ENCODE measurements at places on chromosomes 11 and 22. TPM values are rescaled to one million over a fixed set of nuclear protein-coding genes. Genes with fewer than 3 reads are reported as not detected.

DNA sequence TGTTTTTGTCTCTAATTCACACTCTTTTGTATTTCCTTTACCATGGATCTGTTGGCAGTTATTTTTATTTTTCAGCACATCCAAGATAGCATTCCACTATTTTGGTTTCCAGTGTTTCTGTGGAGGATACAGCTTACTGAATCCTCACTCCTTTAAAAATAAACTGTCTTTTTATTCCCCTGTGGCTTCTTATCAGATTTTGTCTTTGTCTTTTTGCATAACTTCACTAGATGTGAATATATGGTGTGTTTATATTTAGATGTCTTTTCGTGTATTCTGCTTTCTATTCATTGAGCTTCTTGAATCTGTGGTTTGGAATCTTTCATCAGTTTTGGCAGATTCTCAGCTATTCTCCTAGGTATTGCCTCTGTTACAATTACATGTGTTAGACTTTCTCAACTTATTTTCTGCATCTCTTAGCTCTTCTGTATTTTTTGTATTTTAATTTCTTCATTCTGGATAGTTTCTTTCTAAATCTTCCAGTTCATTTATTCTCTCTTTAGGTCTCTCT, 7.4 kb upstream of the ATXN10 start:
- no peak for DNase-seq

- DNase-seq, result no peak
These were observed 2.3 kb upstream of the ADORA2A start for GRCh38 chr22:24424901-24425775.

- DNase-seq, result no peak
These were observed 87.7 kb upstream of the BARX2 start for GRCh38 chr11:129287920-129288319.

- DNase-seq, result no peak
These were observed 15.7 kb upstream of the MYEOV start for GRCh38 chr11:69278091-69278867.

The HBE1 gene
- 0.18 TPM for polyA plus RNA-seq

The RNF169 gene
- 6.4 TPM for polyA plus RNA-seq

- no peak for DNase-seq
These were observed 24.0 kb downstream of the MARK2 start for GRCh38 chr11:63862923-63863322.

The C11orf16 gene
- not detected for polyA plus RNA-seq

GRCh38 chr11:21072558-21072957, 403.2 kb downstream of the NELL1 start:
- no peak for DNase-seq

DNA sequence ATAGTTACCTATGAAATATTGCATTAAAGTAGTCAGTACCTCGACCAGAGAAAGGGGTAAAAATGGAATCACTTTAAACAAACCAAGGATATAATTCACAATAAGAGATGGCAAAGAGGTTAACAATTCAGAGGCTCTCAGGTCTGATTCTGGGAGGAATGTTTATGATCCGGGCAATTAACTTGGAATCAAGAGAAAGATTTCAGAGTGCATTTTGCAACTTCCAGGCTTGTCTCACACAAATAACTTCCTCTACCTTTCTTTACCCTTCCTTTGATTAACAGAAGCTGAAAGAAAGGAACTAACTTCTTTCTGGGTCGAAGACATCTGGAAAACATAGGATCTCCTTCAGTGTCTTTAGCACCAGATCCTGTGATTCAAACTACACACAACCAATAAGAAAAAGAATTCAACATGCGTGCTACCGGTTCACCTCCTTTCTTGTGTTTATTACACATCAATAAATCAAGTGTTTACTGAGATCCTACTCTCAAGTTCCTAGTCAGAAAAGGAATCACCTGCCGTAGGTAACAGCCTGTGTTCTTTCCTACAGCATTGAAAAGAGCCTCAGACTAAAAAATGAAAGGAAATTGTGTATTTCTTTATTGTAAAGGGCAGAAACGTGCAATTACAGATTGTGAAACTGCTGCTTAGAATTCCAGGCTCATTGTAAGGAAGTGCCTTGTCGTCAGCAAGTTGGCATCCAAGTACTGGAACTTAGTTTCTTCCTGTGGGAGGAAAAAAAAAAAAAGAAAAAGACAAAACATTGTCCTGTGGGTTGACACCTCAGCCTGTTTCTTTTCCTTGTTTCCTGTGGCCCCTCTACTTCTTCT, 29.5 kb downstream of the CARD18 start:
- no peak for DNase-seq

The ZBTB16 gene
- 95.2 TPM for polyA plus RNA-seq

- no peak for DNase-seq
These were observed 7.2 kb downstream of the WT1 start for GRCh38 chr11:32427935-32428664.

The SPON1 gene
- polyA plus RNA-seq, result 71.5 TPM

GRCh38 chr11:77401486-77402217, 72.2 kb downstream of the PAK1 start:
- no peak for DNase-seq

GRCh38 chr22:28172892-28173670, 254.0 kb upstream of the PITPNB start:
- no peak for DNase-seq

GRCh38 chr22:26481112-26481693, 2.4 kb downstream of the HPS4 start:
- DNase-seq, result no peak

DNA sequence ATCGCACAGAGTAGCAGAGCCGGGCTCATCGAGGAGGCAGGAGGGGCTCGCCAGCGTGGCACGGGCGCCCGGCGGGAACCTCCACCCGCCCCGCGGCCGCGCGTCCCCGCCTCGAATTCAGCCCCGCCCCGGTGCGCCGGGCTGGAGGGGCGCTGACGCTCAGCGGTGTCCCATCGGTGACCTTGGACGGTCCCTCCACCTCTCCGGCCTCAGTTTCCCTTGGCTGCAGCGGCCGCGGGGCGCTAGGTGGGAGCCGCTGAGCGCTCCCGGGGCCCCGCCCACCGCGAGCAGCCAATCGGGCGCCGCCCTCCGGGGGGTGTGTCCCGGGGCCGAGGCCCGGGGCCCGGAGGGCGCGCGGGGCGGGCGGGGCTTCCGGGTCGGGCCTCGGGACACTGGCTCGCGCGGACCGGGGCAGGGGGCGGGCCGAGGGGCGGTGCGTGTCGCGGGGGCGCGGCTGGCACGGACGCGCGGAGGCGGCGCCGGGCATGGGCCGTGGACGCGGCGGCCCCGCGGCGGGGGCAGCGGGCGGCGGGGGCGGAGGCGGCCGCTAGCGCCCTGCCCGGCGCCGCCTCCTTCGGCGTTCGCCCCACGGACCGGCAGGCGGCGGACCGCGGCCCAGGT, at the start of gene PPARA:
Gene PPARA (plus strand): TSS at position 493 of the 621 bp plus-strand sequence. CDS start 47,858 bp downstream, outside the sequence.
- DNase-seq, result peak; percentile 29

The RASL10A gene
- 2.0 TPM for polyA plus RNA-seq

The C22orf15 gene
- 0.82 TPM for polyA plus RNA-seq

The C11orf98 gene
- 72.1 TPM for polyA plus RNA-seq

The ANO9 gene
- 5.1 TPM for polyA plus RNA-seq

The MS4A4E gene
- polyA plus RNA-seq, result 0.84 TPM

DNA sequence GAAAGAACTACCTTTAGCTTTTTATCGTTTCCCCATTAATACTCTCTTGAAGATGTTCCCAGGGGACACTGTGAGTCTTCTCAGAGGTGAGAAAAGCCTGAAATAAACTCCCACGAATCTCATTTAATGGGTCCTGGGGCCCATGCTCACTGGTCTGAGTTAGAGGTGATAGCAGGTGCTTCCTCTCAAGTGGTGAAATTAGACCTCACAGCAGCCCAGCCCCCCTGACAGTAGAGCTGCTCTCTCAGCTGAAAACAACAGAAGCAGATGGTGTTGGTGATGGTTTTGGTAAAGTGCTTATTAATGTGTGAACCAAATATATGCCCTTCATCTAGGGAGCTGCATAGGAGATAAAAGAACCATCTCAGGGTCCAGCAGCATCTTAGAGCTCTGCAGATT, 76.8 kb upstream of the VPREB1 start:
- DNase-seq, result no peak

GRCh38 chr11:118705791-118706545, 26.5 kb upstream of the TREH start:
- no peak for DNase-seq

DNA sequence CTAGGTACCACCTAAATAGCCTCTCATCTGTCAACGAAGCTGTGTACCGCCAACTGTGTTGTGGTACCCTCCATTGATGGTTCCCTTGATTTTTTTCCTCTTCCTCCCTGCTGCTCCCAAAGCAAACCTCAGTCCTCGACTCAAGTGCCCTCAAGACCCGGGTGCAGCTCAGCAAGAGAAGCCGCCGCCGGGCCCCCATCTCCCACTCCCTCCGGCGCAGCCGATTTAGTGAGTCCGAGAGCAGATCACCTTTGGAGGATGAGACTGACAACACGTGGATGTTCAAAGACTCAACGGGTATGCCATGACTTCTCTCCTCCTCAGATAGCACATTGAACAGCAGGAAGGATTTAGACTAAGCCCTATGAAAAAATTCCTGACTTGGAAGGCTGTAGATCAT, 22.4 kb upstream of the CRYBB3 start:
- no peak for DNase-seq

- DNase-seq, result no peak
These were observed 325.8 kb upstream of the B3GAT1 start for GRCh38 chr11:134737563-134738510.

- no peak for DNase-seq
These were observed 25.7 kb downstream of the TMEM225 start for GRCh38 chr11:123859731-123860130.

GRCh38 chr22:43007519-43008102, 7.3 kb downstream of the PACSIN2 start:
- no peak for DNase-seq

DNA sequence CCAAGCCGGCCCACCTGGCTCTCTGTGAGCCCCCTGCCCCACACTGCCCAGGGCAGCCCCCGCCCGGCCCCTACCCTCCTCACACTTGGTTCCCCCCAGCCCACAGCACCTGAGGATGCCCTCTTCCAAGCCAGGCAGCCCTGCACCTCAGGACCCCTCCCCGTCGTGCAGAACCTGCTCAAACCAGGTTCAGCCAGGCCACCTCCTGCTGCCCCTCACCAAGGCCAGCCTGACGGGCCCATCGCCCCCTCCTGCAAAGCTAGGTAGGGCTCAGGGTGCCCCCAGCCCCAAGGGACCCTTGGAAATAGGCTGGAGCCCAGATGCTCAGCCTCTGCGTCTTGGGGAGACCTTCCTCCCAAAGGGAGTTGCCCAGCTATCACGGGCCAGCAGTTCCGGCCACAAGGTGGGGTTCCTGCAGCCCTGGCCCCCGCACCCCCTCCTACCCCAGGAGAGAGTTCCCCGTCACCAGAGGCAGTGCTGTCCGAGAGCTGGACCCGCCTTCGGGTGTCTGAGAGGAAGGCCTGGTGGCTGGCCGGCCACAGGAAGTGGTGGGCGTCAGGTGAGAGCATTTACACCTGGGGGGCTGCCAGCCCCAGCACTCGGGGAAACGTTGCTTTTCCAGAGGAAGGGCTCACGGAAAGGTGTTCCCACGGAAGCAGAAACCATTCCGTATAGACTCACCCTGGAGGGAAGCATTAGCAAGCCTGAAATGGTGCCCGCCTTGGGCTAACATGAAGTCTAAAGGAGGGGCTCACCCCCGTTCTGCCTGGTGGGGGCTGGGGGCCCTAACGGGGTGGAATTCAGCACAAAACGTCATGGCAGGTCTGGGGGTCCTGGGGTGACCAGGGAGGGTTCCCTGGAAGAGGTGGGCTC, 3.2 kb upstream of the SYT8 start:
- DNase-seq, result no peak

DNA sequence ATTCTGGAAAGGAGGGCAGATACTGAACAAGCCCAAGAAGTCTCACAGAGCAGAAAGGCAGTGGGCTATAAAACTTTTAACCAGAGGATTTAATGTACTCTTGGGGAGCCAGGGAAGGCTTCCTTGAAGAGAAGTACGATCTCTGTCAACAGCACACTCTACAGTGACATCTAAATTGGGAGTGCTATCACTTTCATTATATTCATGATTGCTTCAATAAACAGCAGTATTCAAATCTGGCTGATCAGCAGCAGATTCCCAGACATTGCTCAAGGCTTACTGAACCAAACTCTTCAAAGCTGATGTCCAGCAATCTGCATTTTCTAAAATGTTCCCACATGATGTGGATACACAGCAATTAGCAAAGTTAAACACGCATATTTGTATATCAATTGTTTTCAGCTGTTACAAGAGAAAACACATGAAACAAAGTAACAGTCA, 44.2 kb downstream of the SYTL2 start:
- DNase-seq, result no peak

- no peak for DNase-seq
These were observed 54.5 kb downstream of the IGF2 start for GRCh38 chr11:2084721-2085120.

The CRACR2B gene
- polyA plus RNA-seq, result 20.2 TPM

- DNase-seq, result no peak
These were observed 5.2 kb upstream of the SLC43A3 start for GRCh38 chr11:57432149-57432561.

The MS4A12 gene
- polyA plus RNA-seq, result not detected

DNA sequence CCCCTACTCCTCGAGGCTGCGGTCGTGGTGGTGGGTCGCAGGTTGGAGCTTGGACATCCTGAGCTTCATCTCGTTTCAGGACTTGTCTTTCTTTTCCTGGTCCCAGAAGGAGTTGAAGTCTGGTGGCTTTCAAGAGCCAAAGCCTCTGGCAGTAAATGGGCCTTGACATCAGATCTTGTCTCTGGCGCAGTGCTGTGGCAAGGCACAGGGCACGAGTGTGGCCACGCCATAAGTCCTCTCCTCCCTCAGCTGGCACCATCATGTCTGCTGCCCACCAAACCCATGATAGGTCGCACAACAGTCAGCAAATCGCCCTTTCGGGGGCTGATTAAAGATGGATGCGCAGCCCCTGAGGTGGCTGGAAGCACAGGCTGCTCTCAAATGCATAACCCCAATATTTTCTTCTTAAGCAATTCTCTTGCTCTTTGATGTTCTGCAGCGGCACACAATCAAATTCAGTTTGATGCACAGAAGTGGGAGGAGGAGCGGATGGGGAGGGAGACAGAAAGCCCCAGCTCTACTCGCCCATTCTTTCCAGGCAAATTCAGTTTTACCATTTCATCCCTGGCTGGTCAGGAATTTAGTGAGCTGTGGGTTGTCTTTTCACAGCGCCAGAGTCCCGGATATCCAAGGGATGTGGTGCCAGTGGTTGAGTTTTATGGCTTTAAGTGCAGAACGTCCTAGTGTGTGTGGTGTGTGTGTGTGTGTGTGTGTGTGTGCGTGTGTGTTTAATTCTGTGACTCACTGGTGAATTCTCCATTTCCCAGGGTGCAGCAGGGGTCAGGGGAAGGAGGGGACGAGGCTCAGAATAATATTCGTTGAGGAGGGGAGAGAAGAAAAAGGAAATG, 162.0 kb downstream of the DSCAML1 start:
- DNase-seq, result no peak
